ENCODE measurements at places on chromosomes 7 and 10. TPM values are rescaled to one million over a fixed set of nuclear protein-coding genes. Genes with fewer than 3 reads are reported as not detected.

GRCh38 chr7:129946282-129946681 lies 6.5 kb downstream of the UBE2H start:
- DNase-seq: no peak

DNA sequence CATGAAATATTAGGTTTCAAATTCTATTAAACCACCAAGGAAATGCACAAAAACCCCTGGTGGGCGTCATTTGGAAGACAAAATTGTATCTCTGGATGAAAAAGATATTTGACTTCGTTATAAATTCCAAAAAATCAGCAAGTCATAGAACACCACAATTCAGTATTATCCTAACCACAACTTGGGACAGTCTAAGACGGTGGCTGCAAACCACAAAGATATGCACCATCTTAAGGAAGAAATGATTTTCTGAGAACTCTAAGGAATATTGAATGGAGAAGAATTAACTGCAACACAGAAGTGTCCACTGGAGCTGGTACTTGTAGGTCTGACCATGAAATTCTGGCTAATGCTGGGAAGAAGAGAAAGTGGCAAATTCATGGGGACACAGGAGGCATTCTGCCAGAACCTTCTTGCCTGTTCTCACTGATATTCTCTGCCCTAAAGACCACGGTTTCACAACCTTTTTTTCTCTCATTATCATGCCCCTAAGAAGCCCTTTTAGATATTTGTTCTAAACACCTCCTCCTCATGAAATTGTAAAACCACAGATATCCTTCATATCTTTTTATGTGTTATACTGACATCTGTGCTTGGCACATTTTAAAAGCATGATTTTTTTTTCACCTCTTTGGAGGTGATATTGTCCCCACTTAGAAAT lies 92.9 kb downstream of the SFMBT2 start:
- no peak for DNase-seq

DNA sequence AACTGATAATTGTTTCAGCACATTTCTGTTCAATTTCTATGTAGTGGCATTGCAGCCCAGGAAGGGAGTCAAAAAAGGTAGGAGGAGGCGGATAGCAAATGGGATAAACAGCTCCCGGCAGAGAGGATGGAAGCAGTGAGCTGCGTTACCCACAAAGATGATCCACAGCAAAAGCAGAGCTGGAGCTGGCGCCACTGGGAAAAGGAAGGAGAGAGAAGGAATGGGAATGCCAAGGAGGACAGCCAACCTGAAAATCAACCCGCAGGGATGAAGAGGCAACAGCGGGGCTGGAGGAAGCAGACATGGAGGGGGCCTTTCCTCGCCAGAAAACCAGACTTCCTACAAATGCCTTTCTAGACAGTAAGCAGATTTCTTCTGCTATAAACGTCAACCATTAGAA lies 82.7 kb upstream of the ADAM12 start:
- DNase-seq: no peak

- peak; percentile 19 for DNase-seq
These were observed 1.9 kb upstream of the PGAM2 start for GRCh38 chr7:44067064-44067951.

GRCh38 chr10:62708569-62708968 lies 96.0 kb upstream of the ADO start:
- no peak for DNase-seq

DNA sequence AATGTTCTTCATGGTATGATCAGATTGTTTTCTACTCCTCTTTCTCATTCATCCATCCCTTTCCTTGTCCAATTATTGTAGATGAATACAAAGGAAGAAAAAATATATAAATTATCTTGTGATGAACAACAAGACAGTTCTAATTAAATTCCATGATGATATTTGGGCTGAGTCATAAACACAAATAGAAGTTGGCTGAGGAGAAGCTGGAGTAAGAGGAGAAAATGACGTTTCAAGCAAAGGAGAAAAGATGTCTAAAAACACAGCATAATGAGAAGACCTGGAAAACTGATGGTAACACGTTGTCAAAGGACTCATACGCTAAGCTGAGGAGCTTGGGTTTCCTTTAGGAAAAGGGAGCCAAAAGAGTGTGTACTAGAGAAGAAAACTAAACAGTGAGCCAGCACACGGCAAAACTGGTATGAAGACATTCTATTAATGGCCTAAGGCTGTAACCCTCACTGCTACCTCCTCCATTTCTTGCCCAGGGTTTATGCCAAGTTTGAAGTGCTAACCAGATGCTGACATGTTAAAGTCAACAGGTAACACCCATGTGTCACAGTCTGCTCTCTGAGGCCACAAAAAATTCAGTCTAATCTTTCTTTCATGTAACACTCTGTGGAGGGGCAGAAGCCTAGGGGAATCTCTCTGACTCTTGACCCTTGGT lies 26.1 kb downstream of the ZFAND4 start:
- DNase-seq: no peak

SHH gene
- total RNA-seq: not detected

NHLRC2 gene
- 67.5 TPM for total RNA-seq
